ENCODE measurements at places on chromosomes 3 and 15.
A peak's percentile ranks its signal among the peaks of the same experiment; 100 is the strongest.

- no peak for DNase-seq
These were observed 135.2 kb downstream of the BBX start for GRCh38 chr3:107657971-107658370.

DNA sequence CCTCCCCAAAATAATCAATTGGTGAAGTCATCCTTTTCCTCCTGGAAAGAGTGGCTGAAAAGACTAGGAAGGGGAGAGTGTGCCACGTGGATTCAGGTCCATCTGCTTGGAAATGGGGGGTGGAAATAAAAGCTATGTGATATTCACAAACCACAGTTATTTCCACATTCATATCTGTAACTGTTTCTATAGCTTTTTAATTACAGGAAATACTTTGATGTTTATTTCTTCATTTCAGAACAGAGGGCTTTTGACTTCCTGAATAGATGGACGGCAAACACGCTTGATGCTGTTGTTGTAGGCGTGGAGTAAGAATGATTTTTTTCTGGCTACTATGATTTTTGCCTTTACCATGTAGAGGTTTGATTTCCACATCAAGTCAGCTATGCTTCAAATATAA is 10.1 kb downstream of the AADACL2 start:
- DNase-seq, result no peak

DNA sequence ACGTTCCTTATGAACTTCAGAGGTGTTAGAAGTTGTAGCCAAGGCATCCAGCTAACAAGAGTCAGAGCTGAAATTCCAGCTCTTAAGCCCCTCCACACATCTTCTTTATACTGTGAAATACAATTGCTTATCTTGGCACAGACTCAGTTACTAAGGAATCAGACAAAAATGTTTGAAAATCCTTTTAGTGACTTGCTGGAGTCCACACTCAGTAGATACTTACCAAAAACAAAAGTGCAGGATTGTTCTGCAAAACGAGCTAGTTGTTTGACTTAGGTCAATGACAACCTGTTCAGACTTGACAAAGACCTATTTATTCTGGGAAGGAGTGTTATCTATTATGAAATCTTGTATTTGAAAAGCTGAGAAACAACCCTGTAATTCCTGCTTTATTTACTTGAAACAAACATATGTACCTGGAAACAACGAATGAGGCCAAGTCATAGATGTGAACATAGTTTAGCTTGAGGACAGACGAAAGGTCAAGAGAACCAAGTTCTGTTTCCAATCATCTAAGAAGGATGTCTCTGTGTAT is 38.5 kb downstream of the B3GNT5 start:
- DNase-seq, result no peak

- no peak for DNase-seq
These were observed 124.4 kb downstream of the SHOX2 start for GRCh38 chr3:157981819-157982218.

- no peak for DNase-seq
These were observed 1.4 kb upstream of the GREM1 start for GRCh38 chr15:32716216-32716914.

DNA sequence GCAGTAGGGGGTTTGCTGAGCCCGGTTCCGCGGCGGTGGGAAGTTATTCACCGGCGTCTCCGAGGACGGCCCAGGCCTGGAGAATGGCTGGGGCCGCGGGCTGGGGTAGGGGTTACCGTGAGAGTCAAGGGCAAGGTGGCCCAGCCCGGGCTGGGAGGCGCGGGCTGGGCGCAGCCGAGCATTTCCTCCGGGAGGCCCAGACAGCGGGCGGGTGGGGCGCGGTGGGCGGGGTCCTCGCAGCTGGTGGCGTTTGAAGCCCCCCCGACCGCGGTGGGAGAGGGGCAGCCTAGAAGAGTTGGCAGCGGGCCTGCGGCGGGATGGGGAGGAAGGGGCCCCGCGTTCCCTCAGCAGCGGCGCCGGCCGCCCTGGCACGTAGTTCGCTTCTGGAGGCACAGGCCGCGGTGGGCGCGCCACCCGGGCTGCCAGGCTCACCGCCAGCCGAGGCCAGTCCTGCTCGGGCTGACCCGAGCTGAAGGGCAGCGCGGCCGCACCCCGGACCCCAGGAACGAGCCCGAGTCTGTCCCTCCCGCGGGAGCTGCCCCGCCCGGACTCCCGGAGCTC is 960 bp upstream of the KLF13 start:
- peak; percentile 77 for DNase-seq

DNA sequence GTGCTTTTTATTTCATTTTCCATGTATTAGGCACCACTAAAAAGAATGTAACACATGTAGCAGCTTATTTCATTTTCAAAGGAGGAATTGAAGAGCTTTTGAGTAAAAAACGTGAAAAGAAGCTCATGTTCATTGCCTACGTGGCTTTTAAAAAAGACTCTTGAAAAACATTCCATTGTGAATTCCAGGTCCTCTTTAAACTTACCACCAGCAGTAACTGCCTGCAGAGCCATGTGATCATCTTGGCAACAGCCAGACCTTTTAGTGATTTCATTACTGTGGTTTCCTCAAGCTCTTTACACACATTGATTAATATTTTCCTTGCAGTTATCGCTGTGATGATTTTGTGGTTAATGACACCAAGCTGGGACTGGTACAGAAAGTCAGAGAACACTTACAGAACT is 43.8 kb upstream of the FBXL22 start:
- no peak for DNase-seq

DNA sequence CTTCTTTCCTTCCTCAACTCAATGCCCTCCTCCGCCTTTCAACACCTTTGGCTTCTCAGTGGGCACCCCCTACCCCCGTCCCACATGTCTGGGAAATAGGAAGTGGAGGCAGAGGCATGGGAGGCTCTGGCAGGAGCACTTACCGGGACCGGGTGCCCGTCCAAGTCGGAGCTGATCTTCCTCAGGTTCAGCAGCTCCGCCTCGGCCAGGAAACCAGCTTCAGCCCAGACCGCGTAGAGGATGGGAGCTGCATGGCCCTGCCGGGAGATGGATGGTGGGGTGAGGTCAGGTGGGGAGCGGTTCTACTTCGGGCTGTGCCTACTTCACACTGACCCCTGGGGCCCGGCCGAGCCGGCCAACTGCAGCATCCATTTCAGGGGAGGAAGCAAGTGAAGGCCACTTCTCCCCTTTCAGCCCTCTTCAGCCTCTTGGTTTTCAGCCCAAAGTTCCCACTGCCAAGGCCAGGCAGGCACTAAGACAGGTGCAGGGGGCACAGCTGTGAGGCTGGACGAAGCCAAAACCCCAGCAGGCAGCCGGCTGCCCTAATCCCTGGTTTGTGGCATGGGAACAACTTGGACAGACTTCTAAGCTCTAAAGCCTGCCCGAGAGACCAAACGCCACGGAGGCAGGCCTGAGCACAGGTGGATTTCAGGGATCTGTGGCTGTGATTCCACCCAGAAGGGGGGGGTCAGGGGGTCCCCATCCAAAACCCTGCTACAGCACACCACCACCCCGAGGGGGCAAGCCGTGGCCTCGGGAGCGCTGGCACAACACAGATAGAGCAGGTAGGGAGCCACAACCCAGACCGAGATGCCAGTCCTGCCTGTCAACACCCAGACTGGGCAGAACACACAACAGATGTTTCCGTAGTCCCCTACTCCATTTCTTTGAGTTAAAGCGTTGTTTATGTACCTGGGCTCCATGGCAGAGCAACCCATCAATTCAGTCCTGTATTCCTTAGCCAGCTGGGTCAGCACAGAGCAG is 14.5 kb downstream of the TKT start:
- no peak for DNase-seq

DNA sequence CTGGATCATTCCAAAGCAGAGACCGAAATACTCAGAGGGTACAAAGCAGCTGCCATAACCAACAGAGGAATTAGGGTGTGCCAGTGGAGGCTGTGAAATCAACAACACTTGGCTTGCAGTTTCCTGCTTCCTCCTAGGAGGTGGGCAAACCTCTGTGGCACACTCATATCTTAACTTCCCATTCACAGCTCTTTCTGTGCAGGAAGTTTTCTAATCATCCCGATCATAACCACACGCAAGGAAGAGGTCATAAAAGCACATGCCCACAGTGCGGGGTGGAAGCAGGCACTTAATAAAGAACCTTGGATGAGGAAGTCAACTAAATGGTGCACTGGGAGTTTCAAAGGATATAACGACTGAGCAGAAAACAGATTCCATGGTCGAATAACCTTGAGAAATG is 5.1 kb downstream of the SCAMP2 start:
- no peak for DNase-seq

DNA sequence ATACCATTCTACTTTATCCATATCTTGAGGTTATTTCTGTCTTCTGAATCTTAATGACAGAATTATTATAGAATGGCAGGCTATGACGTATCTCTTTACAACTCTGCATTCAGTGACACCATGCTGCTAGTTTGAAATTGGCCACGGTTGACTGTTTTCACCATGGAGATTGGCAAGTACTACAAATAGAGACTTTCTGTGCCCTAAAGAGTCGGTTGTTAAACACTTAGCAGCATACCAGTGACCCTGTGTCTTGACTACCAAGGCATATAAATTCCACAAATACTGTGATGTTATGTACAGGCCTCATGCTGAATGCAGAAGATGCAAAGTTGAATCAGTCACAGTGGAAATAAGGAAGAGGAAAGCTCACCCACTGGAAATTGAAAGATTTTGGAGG is 67.0 kb upstream of the CADPS start:
- DNase-seq, result no peak

DNA sequence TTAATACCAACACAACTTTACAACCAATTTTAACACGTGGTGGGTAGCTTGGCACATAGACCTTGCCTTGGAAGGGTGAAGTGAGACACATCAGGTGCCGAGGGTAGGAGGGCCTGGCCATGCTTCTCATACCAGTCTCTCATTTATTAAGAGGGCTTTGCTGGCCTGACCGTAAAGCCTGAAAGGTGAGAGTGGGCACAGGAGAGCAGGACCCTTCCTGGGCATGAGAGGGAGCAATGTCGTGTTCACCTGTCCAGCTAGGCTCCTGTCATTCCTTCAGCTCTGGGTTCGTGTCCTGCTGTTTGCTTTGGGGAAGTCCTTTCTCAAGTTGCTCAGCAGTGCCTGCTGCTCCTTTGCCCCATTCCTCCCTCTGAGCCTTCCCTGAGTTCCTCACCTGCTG is 294.4 kb downstream of the EPHB1 start:
- DNase-seq, result no peak
